Stimulated activated CD8-positive, alpha-beta memory T cell treated with anti-CD3 and anti-CD28 coated beads, Interleukin-15, amount 100 ng/mL, for 48 hours (primary cell): ENCODE measurements at places on chromosomes 1 and 21.

DNA sequence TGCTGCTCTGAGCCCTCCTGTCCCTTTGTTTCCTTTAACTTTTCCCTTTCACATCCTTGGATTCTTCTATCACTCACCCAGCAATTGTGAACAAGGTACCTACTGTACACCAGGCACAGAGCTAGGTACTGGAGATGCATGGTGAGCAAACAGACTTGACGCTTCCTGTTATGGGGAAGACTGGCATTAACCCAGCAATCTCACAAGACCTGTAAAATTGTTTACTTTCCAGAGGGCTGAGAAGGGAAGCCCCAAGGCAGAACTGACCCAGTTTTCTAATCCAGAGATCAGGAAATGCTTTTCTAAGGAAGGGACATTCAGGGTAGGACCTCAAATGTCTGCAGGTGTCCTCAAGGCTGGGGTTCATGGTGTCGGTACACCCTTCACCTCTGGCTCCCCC, 171.6 kb upstream of the KAZN start:
- no peak for DNase-seq

DNA sequence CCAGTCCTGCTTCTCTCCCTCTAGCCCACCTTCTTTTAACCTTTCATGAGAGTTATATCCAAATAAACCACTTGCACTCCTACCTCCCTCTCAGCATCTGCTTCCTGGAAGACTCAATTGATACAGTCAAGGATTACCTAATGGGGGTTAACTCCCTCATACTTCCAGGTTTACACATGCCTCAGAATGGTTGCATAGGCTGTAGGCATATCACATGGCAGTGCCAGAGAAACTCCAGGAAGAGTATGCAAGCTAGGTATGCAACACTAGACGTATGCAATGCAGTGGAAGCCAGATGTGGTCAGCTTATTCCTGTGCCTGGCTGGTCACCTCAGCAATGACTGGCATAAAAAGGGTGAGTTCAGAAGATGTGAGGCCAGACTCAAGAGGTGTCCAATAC, 32.7 kb upstream of the VANGL1 start:
- DNase-seq: no peak

GRCh38 chr1:221711656-221712055, 30.2 kb downstream of the DUSP10 start:
- DNase-seq: no peak

DNA sequence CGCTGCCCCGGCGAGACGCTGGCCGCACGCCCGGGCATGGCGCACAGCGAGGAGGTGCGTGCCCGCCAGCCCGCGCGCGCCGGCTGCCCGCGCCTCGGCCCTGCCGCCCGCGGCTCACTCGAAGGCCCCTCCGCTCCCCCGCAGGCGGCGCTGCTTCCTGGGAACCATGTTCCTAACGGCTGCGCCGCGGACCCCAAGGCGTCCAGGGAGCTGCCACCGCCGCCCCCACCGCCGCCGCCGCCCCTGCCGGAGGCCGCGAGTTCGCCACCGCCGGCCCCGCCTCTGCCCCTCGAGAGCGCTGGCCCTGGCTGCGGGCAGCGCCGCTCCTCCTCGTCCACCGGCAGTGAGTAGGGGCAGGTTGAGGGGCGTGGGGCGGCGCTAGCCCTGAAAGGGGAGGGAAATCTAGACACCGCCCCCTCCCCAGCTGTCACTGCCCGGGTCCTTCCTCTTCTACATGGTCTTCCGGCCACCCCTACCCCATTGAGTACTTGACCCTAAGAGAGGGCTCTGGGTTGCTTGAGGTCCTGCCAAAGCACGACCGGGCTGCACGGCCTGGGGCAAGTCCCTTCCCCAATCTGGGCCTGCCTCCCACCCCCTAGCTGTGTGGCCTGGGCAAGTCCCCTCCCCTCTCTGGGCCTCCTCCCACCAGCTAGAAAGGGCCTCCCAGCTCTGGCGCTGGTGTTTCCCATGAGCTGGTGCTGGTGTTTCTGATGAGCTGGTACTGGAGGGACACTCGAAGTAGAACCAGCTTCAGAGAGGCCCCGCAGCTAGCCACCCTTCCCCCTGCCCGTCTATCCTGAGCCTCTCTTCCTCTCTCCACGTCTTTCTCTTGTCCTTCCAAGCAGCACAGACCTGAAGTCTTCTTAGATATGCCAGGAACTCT, 17.0 kb downstream of the TNFRSF25 start:
- DNase-seq: no peak

- DNase-seq: no peak
These were observed 65.2 kb downstream of the PUM1 start for GRCh38 chr1:31000301-31000700.

DNA sequence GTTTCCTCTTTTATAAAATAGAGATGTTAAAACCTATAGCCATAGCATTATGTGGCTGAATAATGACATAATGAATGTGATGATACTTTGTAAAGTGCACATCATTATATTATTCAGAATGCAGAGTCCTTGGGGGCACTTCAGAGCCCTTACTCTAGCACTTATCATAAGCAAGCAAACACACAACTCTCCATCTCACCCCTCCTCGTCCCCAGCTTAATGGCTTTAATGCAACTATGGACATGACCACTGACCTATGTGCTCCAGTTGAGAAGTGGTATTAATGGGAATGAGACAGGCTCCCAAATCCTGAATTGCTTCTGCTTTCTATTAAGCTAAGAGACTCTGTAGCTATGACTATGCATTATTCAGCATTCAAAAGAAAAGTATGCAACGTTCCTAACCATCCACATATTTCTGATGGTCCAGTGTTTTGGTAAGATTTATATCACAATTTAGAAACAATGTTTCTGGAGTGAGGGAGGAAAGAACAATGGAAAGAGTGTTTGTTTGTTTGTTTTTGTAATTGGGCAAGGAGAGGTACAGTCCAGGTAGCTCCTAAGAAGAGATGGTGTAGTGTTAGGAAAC, 194.0 kb upstream of the PLXNA2 start:
- no peak for DNase-seq

DNA sequence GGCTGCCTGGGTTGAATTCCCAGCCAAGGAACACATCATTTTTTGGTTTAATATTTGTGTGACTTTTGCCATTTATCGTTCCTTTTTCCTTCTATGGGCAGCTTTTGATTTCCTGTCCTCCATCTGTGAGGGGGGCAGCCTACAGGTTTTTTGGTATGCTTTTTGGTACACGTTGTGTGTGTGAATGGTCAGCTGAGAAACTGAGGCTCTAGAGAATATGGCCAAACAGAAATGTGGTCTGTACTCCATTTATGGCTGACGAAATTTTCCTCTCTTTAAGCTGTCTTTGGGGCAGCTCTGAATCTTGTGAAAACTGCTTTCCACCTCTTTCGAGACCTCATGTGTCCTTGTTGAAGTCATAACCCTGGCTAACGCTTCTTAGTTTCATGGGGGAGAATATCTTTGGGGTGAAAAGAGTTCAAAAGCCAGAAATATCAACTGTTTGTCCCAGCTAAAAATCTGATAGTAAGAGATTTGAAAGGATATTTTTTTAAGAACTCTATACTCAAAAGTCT, 26.6 kb downstream of the NRDC start:
- no peak for DNase-seq

DNA sequence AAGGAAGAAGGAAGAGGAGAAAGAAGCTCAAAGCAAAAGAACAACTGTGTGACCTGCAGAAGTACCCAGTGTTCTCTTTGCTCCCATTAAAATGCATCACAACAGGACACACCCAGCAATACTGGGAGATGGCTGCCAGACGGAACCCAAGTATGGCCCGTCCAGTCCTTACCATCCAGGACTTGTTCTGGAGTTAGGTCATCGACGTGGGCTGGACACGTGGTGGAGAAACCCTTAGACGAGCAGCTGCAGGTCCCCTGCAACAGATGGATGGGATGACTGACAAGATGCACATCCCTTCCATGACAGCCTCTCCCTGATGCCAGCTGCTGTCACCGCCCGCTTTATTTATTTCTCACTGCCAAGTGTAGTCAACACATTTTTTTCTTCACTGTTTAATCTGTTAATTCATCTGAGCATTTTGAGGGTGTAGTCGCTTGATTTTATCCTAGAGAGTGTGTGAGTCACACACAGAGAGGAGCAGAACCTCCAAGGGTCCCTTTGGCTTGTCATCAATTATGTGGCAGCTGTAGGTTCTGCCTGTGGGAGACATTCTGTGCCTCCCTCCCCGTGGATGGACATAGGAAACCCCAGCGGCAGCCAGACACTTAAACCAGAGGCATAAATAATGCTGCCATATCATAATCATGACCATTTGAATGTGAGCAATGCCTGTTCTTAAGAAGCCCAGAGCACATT, 80.9 kb downstream of the ABCA4 start:
- DNase-seq: no peak

- DNase-seq: no peak
These were observed 80.2 kb downstream of the ADSS2 start for GRCh38 chr1:244371242-244372141.

DNA sequence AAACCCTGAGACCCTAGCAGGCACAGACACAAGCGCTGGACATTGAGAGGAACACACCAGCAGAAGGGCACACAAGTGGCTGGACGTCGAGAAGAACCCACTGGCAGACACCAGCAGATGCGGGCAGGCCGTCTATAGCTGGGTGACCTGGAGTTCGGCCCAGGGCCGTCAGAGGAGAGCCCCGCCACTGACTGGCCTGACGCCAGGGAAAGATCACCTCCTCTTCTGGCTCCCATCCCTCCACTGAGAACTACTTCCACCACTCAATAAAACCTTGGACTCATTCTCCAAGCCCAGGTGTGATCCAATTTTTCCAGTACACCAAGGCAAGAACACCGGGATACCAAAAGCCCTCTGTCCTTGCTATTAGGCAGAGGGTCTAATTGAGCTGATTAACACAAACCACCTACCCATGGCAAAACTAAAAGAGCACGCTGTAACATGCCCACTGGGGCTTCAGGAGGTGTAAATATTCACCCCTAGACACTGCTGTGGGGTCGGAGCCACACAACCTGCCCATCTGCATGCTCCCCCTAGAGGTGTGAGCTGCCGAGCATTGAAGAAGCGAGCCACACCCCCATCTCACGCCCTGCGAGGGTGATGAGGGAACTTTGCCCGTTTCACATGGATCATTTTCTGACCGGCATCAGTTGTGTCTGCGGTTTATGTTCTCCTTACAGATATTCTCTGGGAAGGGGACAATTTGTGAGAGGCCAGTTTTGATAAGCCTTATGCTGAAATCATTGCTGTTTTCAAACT, 104.8 kb downstream of the HLX start:
- no peak for DNase-seq

DNA sequence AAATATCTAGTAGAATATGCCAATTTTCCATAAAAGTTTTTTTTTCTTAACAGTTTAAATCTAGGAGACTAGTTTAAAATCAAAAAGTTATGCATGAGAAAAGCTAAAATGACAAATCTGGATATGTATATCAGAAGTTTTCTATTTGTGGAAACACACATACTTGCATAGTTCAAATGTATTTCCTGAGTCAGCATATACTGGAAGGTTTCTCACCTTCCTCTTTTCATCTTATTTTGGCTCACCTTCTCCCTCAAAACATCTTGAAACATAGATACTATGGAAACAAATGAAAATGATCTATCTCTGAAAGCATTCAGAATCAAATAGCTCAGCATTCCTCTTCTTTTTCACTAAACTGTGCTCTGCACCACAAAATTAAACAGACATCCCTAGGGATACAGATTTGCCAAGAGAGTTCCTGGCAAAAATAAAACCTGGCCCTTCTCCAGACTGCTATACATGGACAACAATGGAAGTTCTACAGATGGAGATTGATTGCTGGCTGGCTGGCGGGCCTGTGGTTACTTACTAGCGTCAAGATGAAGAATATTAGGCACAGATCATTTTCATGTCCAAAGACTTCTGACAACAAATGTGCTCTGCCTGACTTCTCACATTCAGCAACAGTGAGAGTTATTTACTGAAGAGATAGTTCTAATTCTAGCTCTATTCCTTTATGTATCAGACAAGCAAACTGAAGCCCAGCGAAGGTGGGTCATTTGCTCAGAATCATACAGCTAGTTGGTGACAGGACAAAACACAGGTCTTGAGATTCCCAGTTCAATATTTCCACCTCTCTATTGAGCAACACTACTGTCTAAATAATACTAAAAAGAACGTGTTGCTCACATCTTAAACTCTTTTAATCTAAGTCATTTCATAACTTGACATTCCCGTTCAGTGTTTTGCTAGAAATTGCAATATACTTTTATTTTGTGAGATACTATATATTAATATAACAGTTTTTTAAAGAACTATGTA, 26.6 kb downstream of the DIPK1A start:
- no peak for DNase-seq

DNA sequence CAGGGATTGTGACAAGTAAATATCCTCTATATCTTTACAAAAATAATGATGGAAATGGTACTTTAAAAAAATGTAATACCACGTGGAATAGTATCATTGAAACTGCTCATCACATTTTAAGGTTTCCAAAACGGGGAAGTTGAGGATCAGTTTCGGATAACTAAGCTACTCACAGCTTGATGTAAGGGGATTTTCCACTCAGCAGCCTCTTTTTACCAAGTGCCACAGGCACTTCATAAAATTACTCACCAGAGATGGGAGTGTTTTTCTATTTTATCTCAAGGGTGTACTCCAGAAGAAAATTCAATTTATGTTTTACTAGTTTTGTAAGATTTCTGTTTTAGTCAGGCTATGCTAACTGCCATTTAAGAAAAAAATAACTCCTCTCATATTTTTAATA, 91.7 kb downstream of the TPR start:
- no peak for DNase-seq

- DNase-seq: no peak
These were observed 108.3 kb upstream of the USH2A start for GRCh38 chr1:216531263-216532239.

DNA sequence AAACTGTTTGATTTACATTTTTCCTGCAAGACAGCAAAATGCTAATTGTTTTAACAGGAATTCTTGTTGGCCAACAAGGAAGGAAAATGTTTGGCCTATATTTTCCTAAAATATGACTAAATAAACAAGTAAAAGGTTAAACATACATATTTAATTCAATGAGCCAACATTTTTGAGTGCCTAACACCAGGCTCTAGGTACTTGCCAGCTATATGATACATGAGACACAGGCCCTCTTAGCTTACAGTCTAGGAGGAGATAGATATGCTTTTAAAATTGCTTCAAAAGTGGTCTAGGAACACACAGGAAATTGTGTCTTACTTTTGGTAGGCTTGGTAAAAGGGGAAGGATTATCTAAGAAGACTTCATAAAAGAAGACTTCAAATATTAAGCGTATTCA, 50.9 kb downstream of the PIGK start:
- no peak for DNase-seq

GRCh38 chr1:103025858-103026409, 82.4 kb downstream of the COL11A1 start:
- DNase-seq: no peak

DNA sequence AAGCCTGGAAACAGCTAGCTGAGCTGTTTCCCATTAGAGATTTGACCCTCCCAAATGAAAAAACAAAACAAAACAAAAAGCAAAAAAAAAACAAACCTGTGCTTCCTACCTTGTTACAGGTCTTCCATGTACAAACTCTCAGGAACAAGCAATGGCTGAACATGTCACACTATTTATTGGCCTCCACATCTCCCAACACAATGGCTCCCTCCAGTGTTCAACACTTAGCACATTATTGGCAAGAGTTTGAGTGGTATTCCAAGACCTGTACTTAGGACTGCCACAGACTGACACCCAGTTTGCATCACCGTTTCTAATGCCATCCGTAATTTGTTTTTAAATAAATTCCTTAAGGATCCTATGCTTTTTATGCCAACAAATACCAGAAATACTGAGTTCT, 195.0 kb upstream of the OLFM3 start:
- DNase-seq: no peak

- DNase-seq: no peak
These were observed 80.9 kb upstream of the ZC3H12A start for GRCh38 chr1:37393173-37394120.
